ENCODE measurements at places on chromosomes 7 and 10.

DNA sequence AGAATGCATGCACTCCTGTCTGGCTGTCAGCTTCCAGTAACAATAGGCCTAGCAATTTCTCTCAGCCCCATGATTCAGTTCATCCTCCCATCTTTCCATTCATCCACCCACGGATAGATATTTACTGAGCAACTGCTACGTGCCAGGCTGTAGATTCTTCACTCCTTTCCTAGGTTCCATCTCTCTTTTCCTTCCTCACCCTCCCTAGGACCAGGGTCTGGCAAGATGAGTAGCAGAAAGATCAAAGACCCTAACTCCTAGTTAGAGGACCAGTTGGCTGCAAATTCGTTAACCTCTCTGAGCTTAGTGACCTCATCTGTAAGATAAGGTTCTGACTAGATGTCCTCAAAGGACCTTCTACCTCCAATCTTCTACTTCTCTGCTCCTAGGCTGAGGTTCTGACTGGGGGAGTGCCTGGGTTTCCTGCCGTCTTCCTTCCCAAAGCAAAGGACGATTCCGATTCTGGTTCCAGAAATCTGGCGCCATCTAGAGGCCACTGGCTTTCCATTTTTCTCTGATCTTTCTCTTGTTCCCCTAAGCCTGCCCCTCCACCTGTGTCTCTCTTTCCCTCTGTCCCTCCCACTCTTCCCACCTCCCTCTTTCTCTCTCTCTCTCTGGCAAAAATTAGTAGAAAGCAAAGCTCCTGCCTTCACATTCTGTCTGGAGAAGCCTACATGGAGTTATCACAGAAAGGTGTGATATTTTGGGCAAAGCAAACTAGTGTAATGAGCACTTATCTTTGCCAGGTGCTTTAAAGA lies 26.2 kb downstream of the TBATA start:
- DNase-seq: peak; percentile 80

GRCh38 chr10:28991333-28992270 lies 297.3 kb upstream of the LYZL1 start:
- DNase-seq: no peak

GRCh38 chr10:107434201-107434600 lies 269.7 kb upstream of the SORCS1 start:
- DNase-seq: no peak

- DNase-seq: no peak
Measured at GRCh38 chr7:98640375-98640774, 23.3 kb downstream of the NPTX2 start.

DNA sequence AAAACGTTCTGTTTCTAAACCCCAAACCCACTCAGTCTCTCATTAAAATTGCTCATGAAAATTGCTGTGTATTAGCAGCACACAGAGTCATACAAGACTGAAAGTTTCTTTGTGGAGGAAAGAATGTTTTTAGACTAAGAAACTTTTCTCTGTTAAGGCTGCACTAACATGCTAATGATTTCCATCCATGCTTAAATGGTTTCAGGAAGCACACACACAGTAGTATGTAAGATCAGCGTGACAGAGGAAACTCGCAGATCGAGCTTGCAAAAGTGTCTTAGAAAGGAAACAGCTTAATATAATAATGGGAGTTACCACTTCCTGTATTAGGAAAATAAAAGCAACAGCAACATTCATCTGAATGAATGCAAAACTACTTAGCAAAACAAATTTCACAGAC lies 112.7 kb downstream of the ICA1 start:
- DNase-seq: no peak

DNA sequence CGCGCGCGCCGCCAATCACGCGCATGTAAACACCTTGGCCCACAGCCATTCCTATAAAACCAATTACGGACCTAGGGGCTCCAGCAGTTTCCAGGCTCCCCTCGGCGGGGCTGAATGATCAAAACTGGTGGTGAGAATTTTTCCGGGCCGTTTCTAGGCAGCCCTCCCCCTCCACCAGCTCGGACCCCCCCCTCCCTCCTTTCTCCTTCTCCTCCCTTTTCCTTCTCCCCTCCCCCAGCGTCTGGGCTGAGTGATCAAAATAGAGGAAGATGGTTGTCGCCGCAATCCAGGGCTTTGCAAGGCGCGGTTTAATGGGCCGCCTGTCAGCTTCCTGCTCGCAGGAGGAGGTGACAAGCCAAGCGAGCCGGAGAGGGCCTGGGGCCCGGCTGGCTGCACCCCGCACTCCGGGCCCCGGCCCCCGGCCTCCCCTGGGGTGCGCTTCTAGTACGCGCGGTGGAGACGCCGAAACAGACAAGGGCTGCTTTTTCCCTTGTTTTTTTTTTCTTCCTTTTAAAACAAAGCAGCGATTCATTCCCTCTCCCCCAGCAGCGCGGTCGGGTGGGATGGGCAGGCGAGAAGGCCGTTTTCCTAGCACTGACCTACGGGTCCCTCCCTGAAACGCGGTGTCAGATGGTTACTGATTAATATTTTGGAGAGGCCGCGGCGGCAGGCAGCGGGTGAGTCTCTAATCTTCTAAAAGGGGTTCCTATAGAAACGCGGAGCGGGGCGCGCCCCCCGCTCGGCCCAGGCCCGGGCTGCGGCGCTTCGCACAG lies 528 bp upstream of the TNRC18 start:
- peak; percentile 97 for DNase-seq

DNA sequence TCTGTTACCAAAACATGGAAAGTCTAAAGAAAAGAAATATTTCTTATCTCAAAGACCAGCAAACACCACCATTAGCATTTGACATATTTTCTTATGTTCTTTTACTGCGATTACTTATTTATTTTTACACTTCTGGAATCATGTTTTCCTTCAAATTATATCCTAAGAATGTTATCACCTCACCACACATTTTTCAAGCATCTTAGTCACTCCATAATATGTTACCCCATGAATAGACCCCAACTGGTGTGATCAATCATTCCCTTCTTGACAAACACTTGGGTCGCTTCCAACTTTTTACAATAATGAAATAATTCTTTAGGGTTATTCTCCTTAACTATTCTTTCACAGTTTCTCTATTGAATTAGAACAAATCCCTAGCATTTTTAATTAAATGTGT lies 67.4 kb downstream of the AMPH start:
- no peak for DNase-seq

DNA sequence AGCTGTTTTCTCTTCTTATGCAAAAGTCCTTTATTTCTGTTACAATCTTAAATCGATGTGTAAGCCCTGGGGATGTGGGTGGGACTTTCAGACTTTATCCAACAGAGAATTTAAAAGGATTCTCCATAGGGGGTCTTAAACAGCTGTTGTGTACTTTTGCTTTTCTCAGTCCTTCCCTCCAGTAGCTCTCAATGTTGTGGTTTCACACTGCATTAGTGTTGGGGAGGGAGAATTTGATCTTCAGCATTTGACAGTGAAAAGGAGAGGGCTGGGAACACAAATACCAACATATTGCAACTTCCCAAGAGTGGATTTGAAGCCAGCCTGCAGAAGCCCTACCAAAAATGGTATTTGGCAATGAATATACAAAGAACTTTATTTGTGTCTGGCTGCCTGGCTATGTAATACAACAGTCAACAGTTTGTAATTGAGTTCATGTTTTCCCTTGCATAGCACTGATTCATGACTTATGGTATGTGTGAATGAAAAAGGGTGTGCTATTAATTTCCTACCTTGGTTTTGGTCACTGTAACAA lies 80.1 kb upstream of the CAPZA2 start:
- DNase-seq: no peak

- no peak for DNase-seq
Measured at GRCh38 chr10:100659361-100660098, 85.9 kb upstream of the PAX2 start.

GRCh38 chr7:19368491-19368925 lies 223.3 kb upstream of the FERD3L start:
- no peak for DNase-seq

- DNase-seq: no peak
Measured at GRCh38 chr10:13909516-13910258, 322.9 kb downstream of the PRPF18 start.

GRCh38 chr7:92423710-92424131 lies 23.6 kb upstream of the GATAD1 start:
- no peak for DNase-seq

DNA sequence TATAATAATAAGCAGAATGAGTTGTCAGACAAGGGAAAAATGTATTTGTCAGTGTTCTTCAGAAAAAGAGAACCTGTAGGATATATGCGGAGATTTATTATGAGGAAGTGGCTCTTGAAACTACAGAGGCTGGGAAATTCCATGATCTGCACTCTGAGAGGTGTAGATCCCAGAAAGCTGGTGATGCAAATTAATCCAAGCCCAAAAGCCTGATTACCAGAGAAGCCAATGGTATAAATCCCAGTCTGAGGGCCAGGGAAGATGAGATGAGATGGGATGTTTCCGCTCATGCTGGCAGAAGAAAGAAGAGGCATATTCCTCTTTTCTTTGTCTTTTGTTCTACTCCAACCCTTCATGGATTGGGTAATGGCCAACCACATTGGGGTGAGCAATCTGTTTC lies 732.8 kb upstream of the IGFBP3 start:
- DNase-seq: no peak

DNA sequence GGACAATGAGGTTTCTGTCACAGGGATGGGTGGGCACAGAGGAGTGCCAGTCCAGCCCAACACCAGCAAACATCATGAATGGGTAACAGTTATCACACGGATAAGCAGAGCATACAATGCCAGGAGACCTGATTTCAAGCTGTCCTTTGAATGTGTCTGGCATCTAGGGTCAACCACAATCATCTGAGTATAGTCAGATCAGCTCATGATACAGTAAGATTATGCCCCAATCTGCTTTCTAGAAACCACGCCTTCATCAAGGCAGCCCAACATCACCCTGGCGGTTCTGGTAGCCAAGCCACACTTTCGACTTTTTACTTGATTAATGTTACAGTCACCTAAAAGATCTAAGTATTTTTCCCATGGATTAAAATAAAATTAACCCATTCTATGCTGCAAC lies 10.5 kb downstream of the FAM171A1 start:
- no peak for DNase-seq

DNA sequence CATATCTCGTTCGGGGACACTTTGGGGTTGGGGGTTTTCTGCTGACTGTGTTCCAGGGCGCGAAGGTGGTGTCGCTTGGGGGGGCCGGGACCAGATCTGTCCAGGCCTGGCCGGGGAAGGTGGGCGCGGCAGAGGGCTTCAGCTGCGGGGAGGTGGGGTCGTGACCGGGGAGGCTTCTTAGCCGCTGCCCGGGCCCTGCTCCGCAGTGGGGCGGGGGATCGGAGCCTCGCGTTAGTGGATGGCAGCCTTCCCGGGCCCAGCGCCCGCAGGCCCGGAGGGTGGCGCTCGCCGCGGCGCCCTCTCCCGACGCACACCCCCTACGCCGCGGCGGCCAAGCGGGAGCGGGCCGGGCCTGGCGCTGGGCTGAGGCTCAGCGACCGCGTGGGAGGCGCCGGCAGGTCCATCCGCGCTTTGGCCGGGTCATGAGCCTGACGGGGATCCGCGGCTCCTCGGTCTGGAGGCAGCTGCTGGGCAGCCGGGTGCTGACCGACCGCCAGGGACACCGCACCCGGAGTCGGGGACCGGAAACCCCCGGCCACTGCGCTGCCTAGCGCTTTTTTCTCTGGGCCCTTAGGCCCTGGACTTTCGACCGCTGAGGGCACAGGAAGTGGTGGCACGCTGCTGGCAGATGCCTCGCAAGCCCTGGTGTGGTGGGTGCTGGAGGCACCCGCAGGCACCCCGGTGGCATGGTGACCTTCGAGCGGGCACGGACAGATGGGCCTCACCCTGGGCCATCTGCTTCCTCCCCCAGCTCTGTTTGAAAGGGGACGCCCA lies 1.2 kb downstream of the AGAP3 start:
- DNase-seq: peak; percentile 74

- no peak for DNase-seq
Measured at GRCh38 chr10:128324058-128324827, 198.0 kb upstream of the MKI67 start.

DNA sequence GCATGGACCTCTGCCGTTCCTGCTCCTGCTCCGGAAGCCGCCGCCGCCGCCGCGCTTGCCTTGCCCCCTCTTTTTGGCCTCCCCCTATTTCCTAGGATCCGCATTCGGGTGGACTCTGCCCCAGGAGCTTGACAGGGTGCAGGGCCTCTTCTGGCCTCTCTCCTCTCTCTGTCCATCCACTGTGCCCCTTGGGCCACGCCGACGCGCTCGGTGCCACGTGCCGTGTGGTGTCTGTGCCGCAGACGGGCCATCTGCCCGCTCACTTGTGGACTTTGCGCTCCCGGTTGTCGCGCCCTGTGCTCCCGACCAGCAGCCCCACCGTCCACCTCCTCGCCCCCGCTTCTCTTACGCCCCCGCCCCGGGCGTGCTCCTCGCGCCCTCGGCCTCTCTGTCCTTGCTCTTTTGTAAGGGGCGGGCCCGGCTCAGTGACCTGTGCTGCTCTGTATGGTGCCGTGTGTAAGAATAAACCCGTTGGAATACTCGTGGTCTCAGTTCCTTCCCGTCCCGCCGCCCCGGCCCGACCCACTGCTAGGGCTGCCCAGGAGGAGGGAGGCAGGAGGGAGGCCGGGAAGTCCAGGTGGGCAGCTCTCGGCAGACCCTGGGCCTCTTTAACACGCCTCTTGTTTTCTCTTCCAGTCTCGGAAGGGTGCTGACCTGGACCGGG lies 37.0 kb downstream of the AGAP3 start:
- no peak for DNase-seq

DNA sequence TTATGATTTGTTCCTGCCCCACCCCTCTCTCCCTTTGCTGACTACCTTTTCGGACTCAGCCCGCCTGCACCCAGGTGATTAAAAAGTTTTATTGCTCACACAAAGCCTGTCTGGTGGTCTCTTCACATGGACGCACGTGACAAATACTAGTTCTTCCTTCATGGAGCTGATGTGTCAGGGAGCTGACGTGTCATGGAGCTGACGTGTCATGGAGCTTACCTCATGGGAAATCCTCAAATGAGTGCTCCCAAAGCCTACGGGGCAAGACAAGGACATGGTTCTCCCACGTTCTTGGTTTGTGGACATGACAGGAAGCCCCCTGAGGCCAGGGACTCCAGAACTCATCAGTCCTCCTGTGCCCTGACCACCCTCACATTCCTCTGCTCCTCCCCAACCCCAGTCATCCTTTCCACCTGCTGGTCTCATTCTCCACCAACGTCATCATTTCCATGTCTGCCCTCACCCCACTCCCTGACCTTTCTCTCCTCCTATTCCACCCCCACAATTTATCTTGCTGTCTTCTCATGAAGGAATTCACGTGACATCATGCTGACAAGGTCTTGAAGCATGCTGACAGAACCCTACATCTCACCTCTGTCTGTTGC lies 261.3 kb downstream of the TCERG1L start:
- DNase-seq: no peak

GRCh38 chr7:43868181-43868580 lies 1.1 kb downstream of the MRPS24 start:
- DNase-seq: no peak

DNA sequence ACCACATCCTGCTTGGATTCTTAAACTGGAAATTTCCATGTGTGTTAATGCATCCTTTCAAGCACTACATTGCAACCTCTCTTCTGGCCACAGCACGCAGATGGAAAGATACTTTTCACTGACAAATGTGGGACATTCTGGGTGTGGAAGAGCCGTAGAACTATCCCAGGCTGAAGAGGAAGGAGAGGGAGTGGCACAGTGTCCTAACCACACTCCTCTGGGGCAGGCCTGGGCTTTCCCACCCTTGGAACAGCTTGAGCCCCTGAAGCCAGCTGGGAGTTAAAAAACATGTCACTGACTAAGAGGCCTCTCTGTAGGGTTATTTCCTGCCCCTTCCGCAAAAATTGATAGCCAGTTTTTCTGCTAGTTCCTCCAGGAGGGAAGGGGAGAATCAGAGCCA lies 34.0 kb upstream of the DNMBP start:
- no peak for DNase-seq

GRCh38 chr7:51647486-51647885 lies 330.9 kb upstream of the COBL start:
- no peak for DNase-seq

- no peak for DNase-seq
Measured at GRCh38 chr7:154844499-154844898, 158.4 kb downstream of the PAXIP1 start.

- peak; percentile 25 for DNase-seq
Measured at GRCh38 chr7:29564496-29565223, 1.0 kb downstream of the PRR15 start.

Data from midbrain (tissue), 1 donor.